Kidney (tissue), 22 donors: ENCODE measurements at places on chromosomes 1 and 21. TPM values are rescaled to one million over a fixed set of nuclear protein-coding genes. Genes with fewer than 3 reads are reported as not detected.

The PGLYRP4 gene
- not detected for total RNA-seq

The MED8 gene
- total RNA-seq = 36.5 TPM

The SGIP1 gene
- 11.2 TPM for total RNA-seq

The DBT gene
- total RNA-seq = 18.7 TPM

The LIN28A gene
- not detected for total RNA-seq

The FCRL1 gene
- total RNA-seq = 5.7 TPM

The LRRC71 gene
- total RNA-seq = 0.50 TPM

The CFHR3 gene
- total RNA-seq = 2.1 TPM

The C1orf115 gene
- total RNA-seq = 29.0 TPM

The LINGO4 gene
- 0.41 TPM for total RNA-seq

The SLC6A17 gene
- 2.3 TPM for total RNA-seq

The KCNE2 gene
- not detected for total RNA-seq

The GPR37L1 gene
- 0.13 TPM for total RNA-seq

The ADGRL4 gene
- total RNA-seq = 43.0 TPM

The CYYR1 gene
- 23.4 TPM for total RNA-seq

The MTARC1 gene
- 11.0 TPM for total RNA-seq

The FCGR1A gene
- total RNA-seq = 18.0 TPM

The LORICRIN gene
- not detected for total RNA-seq

The KCNQ4 gene
- total RNA-seq = 1.2 TPM
